NCI-H1048 (cell line): ENCODE measurements at places on chromosomes 16 and 17.

DNA sequence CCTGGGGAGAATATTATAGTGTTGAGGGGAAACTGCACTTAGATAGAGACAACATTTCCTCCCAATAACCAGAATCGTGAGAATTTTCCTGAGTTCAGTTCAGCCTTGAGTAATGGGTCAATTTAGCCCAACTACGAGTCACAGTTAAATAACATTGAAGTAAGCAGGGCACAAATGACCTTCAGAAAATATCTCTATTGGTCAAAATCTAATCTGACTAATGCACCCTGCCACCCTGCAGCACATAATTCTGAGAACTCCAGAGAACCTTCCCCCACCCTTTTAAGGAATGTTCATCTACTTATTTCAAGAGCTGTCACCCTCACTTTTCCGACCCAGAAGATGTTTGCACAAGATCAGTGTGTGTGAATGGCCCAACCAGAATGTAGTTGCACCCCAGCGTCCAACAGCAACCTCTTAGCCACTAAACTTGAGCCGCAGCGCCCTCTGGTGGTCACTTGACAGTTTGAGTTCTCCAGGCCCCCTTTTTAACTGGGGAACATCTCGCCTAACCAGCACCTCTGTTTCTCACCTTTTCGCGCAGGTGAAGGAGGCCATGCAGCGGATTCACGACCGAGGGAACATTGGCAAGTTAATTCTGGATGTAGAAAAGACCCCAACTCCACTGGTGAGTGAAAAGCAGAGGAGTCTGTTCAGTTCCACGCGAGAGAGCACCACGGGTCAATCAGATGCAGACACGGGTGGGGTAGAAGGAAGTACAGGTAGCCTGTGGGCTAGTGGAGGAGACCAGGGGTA lies 50.9 kb upstream of the CLEC3A start:
- no peak for DNase-seq

- no peak for DNase-seq
These were observed 1.8 kb upstream of the CISD3 start for GRCh38 chr17:38728290-38728831.

DNA sequence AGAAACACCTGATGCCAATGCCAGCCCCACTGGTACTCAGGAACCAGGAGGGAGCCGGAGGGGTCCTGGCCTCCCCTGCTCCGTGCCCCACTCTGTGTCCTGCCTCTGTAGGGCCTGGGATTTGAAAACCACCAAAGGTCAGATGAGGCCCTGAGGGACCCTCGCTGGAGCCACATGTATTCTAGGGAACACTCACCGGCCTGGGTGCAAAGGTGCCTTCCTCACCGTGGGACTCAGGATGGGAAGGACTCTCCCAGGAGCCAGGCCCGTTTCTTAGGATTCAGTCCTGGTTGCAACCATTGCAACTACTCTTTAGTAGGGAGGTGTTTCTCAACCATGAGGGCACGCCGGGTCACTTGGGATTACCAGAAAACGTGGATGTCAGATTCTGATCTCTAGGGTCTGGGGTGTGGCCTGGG lies 74.6 kb downstream of the N4BP1 start:
- DNase-seq: no peak

GRCh38 chr16:50457979-50458491 lies 89.2 kb upstream of the BRD7 start:
- DNase-seq: no peak

DNA sequence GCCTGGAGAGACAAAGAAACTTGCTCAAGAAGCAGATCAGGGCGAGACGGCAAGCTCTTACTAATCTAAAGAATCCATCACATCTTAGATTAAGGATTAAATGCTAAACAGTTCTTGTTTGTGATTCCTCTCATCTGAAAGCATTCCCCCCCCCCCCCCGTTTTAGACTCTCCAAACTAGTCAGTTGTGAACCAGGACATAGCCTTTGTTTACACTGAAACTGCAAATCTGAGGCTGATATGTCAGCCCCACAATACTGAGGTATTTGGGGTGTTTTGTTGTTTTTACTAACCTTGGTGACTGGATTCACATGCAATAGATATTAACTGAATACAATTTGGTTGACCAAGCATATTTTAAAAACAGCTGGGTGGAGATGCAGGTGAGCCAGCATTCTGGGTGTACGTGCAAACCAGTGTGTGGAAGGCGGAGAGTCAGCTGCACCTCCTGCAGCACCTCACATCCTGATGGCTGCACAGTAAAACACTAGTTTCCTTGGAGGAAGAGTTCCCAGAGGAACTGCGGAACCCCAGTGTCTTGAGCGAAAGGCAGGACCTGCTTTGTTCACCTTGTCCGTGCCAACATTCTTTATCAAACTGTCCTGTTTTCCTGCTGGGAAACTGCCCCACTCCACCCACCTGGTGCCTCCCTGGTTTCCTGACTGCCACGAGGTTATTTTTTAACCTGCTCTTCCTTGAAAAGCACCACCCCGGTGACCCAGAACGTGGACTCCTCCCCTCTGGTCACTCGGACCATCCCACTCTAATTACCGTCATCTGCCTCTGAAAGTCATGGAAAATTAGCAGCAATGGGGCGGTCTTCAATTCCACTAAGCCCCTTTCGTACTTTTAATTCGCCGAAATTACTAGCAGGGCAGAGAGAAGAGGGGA lies 1.2 kb upstream of the YPEL2 start:
- no peak for DNase-seq

DNA sequence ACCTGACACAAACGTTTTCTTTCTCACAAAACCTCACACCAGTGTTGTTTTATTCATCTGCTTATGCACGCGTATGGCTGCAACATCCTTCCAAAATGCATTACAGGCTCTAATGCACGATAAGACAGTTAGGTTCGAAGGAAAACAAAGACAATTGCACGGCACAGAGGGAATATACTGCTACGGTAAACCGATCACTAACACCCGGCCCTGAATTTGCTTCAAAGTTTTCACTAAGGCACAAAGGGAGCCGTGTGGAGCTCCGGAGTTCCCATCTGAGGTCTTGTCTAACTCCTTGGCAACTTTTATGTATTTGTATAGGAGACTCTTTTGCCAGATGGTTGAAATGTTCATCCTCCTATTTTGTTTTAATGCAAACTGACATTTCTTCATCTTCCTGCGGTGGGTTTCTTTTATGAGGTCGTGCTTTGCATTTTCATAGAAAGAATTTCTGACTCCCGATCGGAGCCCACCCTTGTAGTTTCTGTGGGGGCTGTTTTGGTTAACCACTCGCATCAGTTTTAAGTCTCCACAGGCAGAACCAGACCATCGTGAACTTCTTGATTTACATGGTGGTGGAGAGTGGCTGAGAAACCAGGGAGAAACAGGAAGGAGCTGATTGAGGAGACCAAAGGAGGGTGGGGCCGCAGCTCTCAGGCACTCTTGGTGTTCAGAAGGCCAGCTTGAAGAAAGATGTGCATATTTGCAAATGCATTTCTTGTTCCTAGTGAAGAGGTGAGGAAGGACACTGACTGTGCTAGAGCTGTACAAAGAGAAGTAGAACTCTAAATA lies 516.8 kb downstream of the MAF start:
- no peak for DNase-seq

DNA sequence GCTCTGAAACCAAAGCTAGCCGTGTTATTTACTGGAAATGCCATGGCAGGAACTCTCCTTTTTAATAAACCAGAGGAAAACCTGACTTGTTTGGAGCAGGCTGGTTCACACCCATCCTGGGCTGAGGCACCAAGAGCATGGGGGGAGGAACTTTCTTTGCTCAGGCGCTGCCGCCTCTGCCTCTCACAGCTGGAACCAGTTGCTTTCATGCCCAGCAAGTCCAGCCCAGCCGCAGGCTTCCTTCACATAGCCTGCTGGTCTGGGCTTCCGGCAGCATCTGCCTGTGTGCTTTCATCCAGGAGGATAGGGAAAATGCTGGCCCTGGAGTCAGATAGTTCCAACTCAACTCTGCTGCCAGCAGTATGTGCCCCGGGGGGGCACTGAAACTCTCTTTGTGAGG lies 88.1 kb upstream of the ASIC2 start:
- DNase-seq: no peak

DNA sequence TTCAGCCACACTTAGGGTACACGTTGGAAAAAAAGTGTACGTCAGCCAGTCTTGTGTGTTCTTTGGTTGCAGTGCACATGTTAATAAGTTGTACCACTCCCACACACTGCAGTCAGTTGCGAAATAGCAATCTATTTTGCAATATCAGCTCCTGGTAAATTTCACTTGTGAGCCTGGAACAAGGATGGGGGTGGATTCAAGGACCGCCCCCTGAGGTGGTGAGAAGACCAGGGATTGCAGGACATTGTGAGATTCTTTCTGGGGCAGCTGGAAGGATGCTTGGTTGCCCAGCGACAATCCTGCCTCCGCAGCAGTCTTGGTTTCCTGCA lies 78.6 kb upstream of the ZFHX3 start:
- no peak for DNase-seq

DNA sequence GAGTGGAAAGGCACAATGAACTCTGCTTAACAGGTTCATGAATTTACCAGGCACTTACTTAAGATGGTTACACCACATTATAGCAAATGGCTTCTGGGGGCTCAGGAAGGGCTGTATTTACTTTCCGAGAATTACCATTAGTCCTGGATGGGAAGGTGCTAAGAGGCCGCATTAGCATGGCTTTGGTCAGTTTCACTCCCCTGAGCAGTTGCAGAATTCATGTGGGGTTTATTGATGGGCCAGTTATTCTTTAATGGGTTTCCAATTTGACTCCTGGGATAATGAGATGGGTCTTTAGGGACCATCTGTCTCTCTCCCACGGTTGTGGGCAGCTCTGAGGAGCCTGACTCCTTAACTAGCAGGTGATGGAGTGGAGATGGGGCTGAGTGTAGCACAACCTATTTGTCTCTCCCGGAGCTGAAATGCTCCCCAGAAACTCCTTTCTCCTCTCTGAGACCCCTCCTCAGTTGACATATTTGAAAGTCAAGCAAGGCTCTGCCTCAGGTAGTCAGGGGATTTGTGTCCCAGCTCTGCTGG lies 652.5 kb downstream of the HS3ST4 start:
- no peak for DNase-seq

DNA sequence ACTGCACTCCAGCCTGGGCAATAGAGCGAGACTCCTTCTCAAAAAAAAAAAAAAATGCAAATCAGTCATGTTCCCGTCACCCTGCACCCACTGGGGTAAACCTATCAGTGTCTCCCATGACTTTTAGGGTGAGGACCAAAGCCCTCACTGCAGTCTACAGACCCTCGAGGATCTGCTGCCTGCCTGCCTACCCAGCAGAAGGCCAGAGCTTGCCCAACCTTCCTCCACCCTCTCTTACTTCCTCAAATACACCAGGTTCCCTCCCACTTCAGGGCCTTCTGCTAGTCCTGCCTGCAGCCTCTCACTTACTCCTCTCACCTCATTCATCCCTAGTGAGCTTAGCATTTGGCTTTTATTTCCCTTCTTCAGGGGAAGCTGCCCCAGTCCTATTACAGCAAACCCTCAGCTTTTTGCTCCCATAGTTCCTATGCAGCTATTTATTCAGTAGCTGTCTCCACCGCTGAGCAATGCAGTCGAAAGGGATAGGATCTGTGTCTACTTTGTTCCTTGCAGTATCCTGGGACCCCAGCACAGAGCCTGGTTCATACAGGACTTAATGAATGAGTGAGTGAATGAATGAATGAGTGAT lies 17.8 kb upstream of the TOB1 start:
- no peak for DNase-seq

DNA sequence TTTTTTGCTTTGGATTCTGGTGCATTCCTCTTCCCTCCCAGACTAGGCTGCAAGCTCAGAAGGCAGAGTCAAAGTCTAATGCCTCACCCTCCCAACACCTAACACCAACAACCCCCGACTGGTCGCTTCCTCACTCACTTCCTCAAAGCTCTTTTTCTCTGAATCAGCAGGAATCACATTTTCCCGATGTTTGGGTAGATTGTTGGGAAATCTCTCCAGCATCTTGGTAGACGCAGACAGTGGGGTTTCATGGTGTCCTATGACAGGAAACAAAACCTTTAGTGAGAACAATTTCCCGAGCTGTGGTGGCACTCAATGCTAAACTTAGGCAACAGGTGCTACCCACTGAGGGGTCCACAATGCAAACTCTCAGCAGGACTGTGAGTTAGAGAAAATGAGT lies 39.9 kb upstream of the ICAM2 start:
- DNase-seq: no peak

DNA sequence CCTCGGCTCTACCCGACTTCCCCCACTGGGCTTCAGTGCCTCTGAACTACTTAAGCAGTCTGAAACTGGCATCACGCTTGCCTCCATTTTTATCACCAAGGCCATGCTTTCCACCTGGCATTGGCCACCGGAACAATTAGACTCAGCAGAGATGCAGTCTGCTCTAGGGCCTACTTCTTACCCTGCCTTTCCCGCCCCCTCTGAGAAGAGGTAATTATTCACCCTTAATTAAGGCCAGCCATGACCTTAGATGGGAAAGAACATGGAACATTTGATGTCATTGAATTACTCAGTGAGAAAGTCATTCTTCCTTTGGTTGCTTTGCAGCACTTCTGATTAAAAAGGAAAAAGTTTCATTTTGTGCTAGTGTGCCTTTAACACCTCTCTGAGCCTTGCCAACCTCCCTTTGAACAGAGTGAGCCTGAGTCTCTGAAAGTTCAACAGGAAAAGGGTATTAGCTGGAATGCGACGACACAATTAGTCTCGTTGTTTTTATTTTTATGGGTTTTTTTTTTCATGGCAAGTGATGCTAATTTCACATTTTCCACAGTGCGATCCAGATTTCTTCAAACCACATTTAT lies 60.9 kb upstream of the TNRC6A start:
- DNase-seq: no peak

GRCh38 chr16:61929776-61930175 lies 106.5 kb downstream of the CDH8 start:
- DNase-seq: no peak
